ENCODE measurements at places on chromosomes 3 and 15.
A peak's percentile ranks its signal among the peaks of the same experiment; 100 is the strongest.

GRCh38 chr3:184594371-184595001 lies 32.9 kb downstream of the EPHB3 start:
- DNase-seq = no peak

- no peak for DNase-seq
Measured at GRCh38 chr3:2392981-2393380, 294.3 kb downstream of the CNTN4 start.

GRCh38 chr3:20028905-20029331 lies 11.3 kb upstream of the KAT2B start:
- DNase-seq = peak; percentile 2

- DNase-seq = no peak
Measured at GRCh38 chr3:187383246-187383645, 15.1 kb downstream of the RTP4 start.

DNA sequence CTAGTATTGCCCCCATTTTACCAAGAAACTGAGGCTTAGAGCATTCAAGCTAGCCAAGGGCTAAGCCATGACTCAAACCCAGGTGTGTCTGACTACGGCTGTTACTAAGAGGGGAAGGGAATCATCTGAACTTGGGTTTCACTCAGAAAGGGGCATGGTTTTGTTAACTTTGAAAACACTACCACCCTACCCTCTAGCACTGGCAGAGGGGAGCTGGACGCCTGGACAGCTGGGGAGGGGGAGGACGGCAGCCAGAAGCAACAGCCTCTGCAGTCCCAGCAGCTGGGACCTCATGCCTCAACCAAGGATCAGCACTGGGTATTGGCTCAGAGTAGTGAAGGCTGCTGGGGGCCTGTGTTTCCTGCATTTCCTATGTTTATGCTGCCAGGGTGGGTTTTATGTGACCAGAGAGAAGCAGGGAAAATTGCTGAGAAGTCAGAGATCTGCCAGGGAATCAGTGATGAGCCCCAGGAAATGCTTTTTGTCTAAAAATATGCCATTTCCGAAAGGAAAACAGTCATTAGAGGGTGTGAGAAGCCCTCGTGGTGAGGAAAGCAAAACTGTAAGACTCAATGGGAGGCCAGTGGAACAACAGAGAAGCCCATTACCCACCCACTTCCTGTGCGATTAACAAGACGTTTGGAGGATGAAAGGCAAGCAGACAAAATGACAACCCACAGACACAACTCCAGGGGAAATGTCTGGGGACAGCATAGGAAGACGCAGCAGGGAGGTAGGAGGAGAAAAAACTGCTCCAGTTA lies 41.2 kb downstream of the LIPC start:
- no peak for DNase-seq

DNA sequence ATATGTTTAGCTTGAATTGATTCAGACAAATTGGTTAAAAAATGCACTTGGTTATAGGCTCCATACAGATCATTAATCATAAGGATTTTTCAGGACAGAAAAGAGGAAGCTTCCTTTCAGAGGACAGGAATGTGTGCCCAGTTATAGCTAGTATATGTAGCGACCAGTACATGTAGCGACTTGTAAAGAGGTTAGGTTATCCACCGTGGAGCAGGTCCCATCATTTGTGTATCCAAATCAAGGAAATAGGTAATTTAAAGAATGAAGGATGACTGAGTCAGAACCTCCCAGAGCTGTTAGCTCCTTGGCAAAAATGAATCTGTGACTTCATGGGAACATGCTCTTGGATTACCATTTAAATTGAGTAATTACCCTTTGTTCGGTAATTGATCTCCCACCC lies 15.8 kb upstream of the P2RY12 start:
- DNase-seq = no peak

DNA sequence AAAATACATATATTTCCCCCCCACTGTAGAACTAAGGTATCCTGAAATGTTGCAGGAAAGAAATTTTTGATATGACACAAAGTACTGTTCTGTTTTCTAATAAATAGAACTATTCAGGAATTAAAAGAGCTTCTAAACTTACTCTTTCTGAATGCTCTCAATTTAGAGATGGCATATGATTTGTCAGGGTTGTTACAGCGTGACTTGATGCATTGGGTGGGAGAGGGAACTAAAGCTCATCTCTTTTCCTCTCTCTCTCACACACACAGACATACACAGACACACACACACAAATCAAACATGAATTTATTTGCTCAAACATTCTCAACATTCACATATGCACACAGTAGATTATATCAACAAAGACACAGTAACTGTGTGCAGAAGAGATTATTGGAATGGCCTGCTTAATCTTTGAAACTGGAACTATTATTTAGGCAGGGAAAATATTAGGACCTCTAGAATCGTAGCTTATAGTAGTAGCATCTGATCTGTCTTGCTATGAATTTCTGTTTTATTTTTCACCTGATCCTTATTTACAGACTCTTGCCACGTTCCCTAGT lies 807.4 kb upstream of the GBE1 start:
- DNase-seq = no peak

- DNase-seq = no peak
Measured at GRCh38 chr3:146559388-146559787, 15.0 kb upstream of the PLSCR1 start.

DNA sequence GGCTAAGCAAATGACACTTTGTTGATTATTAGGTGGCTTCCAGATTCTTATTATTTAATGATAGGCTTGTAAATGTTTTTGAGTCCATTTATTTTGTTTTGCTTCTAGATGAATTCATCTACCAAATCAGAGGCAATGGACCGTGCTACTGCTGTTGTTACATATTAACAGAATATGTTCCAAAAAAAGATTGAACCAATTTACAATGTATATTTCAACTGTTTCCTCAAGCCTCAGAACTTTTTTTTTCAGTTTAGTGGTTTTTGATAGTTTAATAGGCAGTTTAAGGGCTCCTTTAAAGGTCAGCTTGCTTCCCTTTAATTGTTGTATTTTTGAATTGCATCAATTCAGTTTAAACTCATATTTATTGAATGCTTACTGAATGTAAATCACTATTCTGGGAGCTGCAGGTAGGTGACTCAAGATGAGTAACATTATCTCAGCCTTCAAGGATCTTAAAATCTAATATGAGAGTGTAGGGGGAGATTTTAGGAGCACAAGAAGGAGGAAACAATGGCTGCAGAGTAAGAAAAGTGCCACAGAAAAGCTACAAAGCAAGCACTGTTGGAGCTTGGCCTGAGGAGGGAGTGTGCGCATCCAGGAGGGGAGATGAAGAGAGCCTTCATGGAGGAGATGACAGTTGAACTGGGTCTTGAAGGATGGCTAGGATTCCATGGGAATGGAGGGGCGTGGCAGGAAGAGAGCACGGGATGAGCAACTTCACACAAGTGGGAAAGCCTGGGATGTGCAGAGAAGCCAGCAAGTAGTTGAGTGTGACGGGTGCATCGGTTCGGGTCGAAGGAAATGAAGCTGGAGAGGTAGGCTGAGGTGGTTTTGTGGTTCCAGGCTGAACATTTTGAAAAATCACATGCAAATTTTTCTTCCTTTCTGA lies 14.7 kb downstream of the MAP2K1 start:
- no peak for DNase-seq

DNA sequence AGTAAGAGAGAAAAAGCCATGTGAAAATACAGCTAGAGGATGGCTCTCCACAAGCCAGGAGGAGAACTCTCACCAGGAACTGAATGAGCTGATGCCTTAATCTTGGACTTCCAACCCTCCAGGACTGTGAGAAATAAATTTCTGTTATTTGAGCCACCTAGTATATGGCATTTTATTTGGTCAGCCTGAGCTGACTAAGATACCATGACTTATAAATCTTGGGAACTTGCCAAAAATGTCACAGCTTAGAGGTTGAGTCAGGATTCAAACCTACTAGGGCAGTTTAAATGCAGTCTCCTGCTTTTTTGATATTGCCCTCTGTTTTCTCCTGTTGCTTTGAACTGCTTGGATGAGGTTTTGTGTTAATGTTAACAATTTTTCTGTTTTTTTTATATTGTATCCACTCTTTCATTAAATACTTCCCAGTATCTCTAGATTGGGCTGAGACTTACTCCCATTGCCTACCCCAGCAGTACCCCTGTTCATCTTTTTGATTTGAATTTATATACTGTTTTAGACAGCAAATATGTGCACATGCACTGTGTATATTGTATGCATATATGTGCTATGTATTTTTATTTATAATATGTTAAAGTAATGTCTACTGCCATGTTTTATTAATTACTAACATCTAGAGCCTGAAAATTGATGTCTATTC lies 1223.2 kb downstream of the OTOL1 start:
- no peak for DNase-seq

DNA sequence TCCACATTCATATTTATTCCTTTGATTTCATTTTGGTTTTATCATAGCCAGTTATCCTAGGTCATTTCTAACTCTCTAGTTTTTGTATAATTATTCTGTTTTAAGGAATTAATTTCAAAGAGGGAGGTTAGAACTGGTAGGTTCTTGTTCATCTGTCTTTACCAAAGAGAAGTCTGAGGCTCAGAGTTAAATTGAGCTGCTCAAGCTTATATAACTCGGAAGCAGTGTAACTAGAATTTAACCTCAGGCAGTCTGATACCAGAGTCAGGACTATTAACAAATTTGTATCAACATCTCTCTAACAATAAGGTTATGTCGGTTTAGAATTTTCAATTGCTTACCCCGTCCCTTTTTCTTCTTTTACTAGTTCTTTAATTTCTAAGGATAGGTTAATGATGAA lies 84.1 kb downstream of the AKAP13 start:
- no peak for DNase-seq

All from nucleus accumbens (tissue), 56 donors.